ENCODE measurements at places on chromosomes 2 and 18. TPM values are rescaled to one million over a fixed set of nuclear protein-coding genes. Genes with fewer than 3 reads are reported as not detected.

MOGAT1 gene
- total RNA-seq: not detected

PKP4 gene
- total RNA-seq: 8.9 TPM

GAL3ST2 gene
- total RNA-seq: not detected

LIMS2 gene
- total RNA-seq: 0.34 TPM

GFPT1 gene
- total RNA-seq: 25.4 TPM

MYL1 gene
- total RNA-seq: not detected

SNRNP200 gene
- total RNA-seq: 55.0 TPM

POTEF gene
- total RNA-seq: not detected

SNED1 gene
- total RNA-seq: 211 TPM

NXPH2 gene
- total RNA-seq: 0.25 TPM

MARCO gene
- not detected for total RNA-seq
